ENCODE measurements at places on chromosomes 7 and 10.
A peak's percentile ranks its signal among the peaks of the same experiment; 100 is the strongest.

DNA sequence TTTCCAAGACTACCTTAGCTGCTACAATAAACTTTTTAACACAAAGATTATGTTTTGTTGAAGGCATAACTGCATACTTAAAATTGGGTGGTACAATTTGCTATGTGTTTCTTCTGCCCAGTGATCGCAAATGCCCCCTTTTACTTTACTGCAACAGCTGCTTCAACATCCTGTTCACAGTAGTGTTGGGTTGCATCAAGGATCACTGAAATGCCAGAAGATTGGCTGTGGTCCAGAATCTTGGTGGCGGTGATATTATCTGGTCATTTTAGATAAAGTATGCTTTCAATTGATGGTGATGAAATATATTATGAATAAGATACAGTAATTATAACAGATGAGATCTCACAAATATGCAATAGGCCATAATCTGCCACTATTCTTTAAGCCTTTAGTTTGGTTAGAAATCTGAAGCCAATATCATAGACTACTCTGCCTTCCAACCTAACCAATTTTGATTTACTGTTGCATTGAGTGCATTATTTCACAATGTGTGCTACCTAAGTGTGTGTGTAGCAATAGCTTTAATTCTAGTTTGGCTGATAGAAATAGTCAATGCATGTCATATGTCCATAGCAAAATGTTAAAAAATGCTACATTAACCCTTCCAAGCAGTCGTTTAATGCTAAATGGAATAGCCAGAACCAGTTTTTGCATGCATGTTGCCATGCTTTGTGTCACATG, 29.8 kb upstream of the ING3 start:
- DNase-seq = no peak

DNA sequence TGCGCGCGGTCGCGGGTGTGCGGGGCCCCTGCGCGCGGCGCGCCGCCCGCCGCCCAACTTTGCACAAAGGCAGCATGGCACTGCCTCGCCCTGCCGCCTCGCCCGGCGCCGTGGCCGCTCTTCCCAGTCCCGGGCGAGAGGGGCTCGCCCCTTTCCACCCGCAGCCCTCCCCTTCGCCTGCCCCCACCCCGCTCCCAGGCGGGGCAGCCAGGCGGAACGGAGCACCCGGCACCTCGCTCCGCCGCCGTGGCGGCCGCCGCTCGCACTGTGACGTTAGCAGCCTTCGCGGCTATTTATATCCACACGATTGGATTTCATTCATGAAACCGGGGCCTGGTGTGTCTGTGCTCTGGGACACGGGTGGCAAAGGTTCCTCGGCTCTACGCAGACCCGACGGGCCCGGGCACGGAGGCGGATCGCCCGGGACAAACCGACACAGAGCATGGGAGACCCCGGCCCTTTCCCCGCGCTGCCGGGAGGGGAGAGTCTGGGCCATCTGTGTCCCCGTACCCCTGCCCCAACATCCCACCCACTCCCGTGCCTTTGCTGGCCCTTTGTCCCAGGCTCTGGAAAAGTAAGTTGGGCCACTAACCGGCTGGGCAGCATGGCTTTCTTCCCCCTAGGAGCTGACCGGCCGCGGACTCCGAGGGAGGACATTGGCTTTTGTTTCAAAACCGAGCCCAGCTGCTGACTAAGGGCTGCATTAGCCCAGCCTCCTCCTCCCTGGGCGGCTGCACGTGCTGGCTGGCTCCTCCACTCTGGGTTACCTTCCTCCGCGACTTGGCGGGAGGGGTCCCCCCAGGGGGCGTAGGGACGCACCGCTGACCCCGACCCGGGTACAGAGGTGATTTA, at the start of gene RHOBTB1:
TSS of gene RHOBTB1 (minus strand) at position 128 of the 852 bp plus-strand sequence. CDS start 32,643 bp downstream, outside the sequence.
- peak; percentile 2 for DNase-seq

DNA sequence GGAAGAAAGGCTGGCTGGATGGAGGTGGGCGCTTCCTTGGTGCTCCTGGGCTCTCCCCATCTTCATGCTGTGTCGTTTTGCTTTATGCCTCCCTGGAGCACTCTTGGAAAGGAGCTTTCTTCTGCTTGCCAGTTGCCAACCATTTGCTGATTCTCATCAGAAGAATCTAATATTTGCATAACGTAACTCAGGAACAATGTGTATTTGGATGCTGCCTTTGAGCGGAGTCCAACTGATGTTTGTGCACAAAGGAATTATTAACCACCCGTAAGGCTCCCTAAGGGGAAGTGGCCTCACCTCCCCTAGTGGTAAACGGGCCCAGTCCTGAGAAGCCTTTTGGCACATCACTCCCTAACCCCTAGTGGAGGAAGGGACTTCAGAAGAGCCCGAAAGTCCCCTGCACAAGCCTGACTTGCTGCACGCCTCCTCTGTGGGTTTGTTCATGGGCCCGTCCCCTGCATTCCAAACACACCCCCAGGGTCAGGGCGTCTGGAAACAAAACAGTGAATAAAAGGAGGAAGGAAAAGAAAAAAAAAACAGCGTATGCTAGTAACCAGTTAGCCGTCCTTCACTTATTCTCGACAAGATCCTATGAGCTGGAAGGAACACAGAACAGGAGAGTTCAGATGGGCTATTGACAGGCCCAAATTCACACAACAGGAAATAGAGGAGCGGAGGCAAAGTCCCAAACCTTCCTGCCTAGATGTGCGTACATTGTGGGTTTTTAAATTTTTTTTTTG, 602.2 kb downstream of the LRMDA start:
- DNase-seq = no peak

- no peak for DNase-seq
Observed at GRCh38 chr10:32943854-32944661, 14.0 kb downstream of the ITGB1 start.

DNA sequence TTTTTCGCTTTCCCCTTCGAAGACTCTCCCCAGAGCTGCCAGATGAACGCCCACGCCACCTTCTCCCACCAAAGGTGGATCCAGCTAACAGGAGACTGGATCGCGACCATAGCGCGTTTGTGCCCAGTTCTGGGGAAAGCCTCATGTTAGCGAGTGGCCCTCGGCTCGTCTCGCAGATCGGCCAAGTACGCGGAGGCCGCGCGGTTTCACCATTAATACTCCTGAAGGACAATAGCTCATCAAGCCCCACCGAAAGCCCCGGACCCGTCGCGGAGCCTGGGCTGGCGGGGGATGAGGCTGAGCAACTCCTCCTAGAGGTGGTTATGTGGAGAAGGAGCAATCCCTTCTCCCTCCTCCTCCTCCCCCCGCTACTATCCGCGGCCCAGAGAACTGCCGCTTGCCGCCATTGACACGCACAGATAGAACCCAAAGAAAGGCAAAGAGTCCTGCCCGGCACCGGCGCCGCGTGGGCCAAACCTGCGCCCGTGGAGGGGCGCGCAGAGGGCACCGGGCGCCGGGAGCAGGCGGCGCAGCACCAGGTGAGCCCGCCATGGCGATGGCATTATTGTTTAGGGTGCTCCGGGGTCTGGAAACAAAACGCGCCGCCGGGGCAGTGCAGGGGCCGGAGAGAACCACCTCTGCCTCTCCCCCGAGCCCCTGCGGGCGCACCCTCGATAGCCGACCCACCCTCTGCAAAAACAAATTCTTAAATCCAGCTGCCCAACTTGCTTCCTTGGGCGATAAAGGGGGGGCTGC, at the start of gene MACROH2A2:
TSS of gene MACROH2A2 (plus strand) at position 385 of the 756 bp plus-strand sequence. CDS start 22,813 bp downstream, outside the sequence.
- no peak for DNase-seq

- DNase-seq = no peak
Observed at GRCh38 chr10:104735036-104735756, 94.1 kb downstream of the SORCS3 start.

GRCh38 chr10:59687657-59688056, 22.0 kb downstream of the SLC16A9 start:
- no peak for DNase-seq

DNA sequence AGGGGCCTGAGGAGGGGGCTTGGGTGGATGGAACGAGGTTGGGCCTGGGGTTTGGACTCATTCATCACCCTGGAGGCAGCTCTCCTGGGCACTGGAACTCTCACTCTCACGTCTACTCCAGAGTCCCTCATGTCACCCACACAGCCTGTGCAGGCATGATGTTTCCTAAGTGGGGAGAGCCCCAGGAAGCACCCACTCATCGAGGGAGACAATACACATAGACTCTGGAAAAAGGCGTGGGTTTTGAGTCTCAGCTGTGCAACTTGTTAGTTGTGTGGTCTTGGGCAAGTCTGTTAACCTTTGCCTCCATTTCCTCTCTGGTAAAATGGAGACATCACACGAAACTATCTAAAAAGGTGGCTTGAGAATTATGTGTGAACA, 25.9 kb upstream of the RBM20 start:
- no peak for DNase-seq

DNA sequence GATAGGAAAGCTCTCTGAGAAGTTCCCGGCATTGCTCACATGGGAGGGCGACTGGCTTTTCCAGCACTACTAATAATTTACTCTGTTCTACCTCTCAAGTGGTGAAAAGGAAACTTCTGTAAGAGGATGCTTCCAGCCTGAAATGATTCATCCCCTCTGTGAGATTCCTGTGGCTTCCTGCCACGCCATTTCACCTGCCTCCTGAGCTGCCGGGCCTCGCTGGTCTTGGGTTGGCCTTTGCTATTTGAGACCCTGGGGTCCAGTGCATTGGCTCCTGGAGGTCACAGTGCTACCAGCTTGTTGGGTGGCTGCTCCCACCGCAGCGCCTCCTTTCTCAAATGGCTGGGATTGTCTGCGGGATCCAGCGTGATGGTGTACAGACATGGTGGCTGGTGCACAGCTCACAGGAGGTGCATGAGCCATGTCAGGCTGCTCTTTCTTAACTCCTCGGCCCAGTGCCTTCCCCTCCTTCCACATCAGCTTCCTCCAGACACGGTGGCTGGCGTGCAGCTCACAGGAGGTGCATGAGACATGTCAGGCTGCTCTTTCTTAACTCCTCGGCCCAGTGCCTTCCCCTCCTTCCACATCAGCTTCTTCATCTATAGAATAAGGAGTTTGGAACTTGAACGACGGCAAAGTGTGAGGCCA, 42.9 kb upstream of the PCBD1 start:
- DNase-seq = no peak

DNA sequence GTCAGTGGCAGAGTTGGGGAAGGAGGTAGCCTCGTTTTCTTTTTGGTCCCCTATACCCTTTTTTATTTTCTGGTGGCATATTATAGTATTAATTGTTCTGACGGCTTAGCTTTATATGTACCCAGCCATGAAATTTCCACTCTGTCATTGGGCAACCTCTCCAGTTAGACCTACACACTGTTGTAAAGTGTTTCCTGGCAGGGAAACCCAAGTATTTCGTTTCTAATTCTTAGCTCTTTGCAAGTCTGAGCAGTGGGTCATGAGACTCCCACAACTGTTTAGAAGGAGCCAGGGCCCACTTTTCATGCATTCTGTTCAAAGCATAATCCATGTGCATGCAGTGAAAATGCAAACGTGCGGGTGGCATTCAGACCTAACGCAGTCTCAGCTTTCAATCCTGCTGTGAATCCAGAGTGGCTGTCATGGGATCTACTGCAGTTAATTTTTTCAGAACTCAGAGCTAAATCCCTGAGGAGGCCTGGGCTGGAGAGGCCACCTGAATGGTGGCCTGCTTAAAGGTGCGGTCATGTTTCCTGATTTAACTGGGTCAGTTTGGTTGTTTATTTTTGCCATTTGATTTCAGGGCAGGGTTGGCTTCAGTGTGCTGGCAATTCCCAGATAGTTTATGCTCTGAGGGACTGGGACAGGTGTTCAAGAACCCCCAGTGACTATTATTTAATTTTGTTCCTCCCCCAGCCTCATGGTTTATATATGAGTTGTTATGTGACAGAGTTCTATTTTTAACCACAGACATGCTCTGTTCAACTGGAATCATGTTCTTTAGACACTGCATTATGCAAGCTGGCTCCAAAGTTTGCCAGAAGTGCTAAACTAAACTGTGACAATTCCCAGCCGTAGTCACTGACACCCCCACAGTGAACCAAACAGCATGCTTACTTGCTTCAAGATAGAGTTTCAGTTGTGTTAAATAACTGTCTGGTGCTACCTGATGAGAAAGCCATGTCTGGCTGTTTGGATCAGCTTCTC, 27.4 kb upstream of the SYPL1 start:
- no peak for DNase-seq

DNA sequence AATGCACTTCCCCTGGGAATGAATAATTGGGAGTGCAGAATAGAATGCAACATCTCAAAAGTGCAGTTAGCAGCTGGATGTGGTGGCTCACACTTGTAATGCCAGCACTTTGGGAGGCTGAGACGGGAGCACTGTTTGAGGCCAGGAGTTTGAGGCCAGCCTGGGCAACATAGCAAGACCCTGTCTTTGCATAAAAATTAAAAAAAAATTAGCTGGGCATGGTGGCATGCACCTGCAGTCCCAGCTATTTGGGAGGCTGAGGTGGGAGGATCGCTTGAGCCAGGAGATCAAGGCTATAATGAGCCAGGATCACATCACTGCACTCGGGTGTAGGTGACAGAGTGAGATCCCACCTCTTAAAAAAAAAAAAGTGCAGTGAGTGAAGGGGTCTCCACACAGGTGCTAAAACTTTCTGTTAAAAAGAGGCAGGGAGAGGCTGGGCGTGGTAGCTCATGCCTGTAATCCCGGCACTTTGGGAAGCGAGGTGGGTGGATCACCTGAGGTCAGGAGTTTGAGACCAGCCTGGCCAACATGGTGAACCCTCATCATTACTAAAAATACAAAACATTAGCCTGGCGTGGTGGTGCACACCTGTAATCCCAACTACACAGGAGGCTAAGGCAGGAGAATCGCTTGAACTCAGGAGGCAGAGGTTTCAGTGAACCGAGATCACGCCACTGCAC, 13.5 kb upstream of the ZMIZ1 start:
- no peak for DNase-seq

- no peak for DNase-seq
Observed at GRCh38 chr7:69419934-69420333, 178.3 kb upstream of the AUTS2 start.

DNA sequence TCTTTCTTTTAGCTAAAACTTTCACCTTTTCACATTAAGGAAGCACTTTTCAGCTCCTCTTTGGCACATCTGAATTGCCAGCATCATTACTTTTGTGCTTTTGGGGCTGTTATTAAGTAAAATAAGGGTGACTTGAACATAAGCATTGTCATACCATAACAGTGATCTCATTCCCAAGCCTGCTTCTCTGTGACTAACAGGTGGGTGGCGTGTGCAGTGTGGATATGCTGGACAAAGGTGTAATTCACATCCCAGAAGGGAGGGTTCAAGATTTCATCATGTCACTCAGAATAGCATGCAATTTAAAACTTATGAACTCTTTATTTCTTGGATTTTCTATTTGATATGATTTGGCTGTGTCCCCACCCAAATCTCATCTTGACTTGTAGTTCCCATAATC, 517.4 kb upstream of the MKI67 start:
- no peak for DNase-seq
